ENCODE measurements at places on chromosomes 2 and 18.

- DNase-seq = no peak
Measured at GRCh38 chr18:52439457-52439856, 99.5 kb downstream of the DCC start.

DNA sequence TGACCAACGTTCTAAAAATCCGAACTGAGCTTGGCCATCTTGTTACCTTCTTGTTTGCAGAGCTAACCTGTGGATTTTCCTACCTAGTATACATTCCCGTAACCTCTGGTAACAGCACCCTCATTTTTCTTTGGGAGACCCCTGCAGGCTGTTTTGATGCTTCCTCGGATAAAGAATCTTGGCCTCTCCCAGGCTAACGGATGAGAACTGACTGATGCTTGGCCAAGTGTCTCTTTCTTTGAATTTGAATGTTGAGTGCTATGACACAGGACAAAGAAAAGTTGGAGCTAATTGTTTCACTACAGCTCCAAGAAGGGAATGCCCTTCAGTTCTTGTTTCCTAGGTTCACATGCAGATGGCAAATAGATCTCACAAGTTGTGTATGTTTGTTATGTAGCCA is 19.3 kb upstream of the CAVIN2 start:
- no peak for DNase-seq

DNA sequence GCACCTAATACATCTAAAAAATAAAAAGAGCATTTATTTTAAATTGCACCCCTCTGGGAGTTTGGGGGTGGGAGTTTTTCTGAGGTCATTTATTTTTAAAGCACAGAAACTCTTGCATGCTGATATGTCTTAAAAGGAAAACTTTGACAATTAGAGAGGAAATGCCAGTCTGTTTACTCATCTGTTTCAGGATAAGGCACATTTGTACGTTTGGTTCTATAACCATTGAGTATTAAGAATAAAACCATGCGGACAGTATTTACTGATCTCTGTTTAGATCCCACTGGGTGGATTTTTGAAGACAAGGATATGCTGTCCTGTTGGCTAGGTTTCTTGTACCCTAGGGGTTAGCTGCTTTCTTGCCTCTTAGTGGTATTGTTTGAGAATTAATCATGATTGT is 122.9 kb downstream of the TANC1 start:
- DNase-seq = no peak

DNA sequence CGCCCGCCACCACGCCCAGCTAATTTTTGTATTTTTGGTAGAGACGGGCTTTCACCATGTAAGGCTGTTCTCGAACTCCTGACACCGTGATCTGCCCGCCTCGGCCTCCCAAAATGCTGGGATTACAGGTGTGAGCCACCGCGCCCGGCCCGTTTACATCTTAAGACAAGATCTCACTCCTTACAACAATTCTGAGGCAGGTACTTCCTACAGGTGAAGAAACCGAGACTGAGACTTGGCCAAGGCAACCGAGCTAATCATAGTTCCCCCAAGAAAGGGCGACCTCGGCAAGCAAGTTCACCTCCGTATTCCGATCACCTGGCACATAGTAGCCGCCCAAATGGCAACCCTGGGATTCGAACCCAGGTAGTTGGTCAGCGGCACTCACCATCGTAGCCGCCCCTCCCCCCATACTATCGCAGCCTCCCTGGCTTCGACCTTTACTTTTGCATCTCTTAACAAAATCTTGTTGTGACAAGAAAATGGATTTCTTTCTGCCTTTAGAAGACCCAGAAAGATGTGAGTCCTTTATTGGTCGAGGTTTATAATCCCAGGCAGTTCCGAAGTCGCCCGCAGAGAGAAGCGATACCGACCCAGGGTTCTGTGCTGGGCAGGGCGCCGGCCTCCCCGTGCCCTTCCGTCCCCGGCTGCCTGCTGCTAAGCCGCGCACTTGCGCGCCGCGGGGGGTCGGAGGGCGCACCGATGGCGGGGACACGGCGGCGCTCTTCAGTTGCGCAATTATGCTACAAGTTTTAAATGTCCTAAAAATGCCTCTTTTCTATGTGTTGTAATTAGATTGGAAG is 1.1 kb upstream of the FZD5 start:
- DNase-seq = no peak

GRCh38 chr2:8840475-8841091 is 3.2 kb upstream of the KIDINS220 start:
- no peak for DNase-seq

- DNase-seq = no peak
Measured at GRCh38 chr2:161905389-161906046, 168.5 kb downstream of the DPP4 start.

DNA sequence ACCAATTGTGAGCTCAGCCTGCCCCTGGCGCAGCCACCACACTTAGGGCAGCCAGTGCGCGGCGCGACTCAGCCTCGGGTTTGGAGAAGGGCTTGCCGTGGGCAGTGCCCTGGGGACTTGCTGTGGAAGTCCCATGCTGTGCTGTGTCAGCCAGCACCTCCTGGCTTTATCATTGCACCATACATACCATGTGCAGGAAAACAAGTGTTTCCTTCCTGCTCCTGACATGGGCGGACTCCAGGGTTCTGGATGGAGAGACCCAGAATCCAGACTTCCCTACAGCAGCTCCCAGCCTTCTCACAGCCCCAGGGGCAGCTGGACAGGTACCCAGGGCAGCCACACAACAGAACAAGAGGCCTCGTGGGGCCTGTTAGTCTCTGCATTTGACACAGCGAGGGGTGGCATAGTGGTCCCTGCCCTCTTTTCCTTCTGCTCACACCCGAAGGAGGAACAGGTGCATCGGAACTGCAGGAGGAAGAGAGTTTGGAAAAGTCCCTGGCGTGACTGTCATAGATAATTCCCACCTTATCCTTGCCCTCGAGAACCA is 54.2 kb downstream of the SDC1 start:
- no peak for DNase-seq

GRCh38 chr18:48815179-48815515 is 135.6 kb downstream of the SMAD7 start:
- no peak for DNase-seq

DNA sequence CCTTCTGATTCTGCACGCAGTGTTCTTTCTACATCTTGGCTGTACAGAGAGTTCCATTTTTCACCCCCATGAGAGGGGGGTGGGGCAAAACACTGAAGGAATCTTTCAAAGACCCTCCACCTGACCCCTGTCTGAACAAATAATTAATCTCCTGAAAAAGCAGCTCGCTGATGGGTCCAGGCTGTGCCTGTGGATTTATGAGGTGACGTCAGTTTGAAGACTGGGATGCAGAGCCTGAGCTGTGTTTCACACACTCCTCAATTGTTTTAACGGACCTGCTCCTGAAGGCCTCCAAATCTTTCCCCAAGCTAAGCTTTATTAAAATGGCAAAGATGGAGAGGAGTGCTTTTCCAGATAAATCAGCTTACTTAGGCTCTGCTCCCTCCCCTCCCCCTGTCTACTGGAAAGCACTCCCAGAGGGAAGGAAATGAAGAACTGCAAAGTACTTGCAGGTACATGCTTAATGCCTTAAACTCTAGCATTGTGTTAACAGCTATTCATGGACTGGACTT is 390.2 kb upstream of the TNP1 start:
- DNase-seq = no peak

- DNase-seq = peak; percentile 98
Measured at GRCh38 chr2:10493634-10494281, 45.6 kb upstream of the ODC1 start.

DNA sequence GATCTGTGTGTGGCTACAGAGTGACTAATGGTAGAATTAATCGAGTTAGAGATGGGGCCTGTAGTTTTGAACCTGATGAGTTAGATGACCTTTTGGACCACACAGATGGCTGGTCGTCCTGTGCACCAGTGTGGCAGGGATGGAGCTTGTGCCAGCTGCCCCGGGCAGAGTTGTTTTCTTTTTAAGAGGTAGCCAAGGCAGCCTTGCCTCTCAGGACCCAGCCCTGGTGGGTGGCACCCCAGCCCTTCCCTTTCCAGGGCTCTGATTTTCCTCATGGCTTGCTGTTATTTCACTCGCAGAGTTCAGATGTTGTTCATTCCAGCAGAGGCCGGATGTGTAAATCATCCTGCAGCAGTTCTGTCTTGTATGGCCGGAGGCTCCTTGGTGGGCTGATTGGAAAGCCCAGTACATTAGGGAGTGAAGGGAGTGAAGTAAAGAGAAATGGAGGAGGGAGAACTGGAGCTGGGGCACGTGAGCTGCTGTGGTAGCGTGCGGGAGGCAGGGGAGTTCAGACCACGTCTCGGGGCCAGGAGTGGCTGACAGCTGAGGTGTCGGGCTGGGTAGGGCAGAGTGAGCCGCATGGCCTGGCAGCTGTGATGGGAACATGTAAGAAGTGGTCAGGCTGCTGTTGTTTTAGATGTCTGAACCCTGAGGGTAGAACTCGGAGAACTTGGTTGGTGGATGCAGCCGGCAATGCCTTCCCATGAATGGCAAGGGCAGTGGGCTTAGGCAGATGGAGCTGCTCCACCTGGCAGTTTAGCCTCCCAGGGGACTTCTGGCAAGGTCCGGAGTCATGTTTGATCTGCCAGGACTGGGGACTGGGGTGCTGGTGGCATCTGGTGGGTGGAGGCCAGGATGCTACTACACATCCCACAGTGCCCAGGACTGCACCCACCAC is 28.8 kb downstream of the ASAP2 start:
- DNase-seq = peak; percentile 88

DNA sequence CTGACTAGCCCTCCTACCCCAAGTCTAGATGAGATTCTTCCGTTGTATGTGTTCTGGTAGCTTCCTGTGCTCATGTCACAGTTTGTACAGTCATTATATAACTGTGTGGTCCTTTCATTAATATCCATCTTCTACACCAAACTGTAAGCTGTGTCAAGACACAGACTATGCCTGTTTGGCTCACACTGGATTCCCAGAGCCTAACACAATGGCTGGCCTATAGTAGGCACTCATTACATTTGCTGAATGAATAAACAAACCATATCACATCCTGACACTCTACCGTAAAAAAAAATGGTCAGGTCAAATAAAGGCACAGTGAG is 72.6 kb downstream of the ANKRD44 start:
- no peak for DNase-seq

DNA sequence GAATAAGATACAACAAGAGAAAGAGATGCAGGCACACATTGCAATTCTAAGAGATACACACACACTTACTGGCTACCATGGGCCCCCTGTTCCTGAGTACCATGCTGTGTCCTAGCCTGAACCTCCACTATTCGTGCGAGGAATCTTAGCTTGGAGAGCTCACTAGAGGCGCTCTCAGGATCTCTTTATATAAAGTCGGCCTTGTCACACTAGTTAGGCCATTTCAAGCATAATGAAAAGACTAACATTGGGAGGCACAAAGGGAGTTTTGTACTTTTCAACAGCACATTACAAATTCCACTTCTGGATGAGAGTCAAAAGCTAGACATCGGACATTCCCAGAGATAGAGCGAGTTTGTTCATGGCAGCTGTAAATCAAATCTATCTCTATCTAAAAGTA is 365.2 kb downstream of the DSEL start:
- no peak for DNase-seq

DNA sequence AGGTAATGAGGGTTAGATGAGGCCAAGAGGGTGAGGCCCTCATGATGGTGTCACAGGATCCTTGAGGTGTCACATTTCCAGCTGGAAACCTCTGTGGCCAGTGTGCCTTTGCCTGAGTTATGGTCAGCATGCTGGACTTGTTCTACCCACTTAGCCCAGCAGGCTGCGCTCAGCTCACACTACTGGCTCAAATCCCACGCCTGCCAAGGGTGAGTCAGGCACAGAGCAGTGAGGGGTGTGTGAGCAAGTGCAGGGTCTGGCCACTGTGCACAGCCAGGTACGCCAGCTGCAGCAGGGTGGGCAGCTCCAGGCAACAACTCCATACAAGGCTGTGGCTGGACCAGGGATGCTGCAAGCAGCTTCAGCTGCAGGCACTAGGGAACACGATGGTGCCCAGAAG is 616.6 kb upstream of the FSHR start:
- no peak for DNase-seq

DNA sequence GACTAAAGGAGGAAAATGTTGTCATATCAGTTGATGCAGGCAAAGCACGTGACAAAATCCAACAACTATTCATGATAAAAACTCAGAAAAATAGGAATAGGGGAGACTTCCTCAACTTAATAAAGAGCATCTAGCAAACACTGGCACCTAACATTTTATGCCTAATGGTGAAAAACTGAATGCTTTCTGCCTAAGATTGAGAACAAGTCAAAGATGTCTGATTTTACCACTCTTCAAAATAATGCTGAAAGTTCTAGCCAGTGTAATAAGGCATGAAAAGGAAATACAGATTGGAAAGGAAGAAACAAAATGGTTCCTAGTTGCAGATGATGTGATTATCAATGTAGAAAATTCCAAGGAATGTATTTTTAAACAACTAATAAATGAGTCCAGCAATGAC is 58.4 kb downstream of the SMAD4 start:
- DNase-seq = no peak

GRCh38 chr2:131049150-131049718 is 44.0 kb downstream of the FAM168B start:
- no peak for DNase-seq

- no peak for DNase-seq
Measured at GRCh38 chr2:239581352-239581901, 180.6 kb upstream of the HDAC4 start.

DNA sequence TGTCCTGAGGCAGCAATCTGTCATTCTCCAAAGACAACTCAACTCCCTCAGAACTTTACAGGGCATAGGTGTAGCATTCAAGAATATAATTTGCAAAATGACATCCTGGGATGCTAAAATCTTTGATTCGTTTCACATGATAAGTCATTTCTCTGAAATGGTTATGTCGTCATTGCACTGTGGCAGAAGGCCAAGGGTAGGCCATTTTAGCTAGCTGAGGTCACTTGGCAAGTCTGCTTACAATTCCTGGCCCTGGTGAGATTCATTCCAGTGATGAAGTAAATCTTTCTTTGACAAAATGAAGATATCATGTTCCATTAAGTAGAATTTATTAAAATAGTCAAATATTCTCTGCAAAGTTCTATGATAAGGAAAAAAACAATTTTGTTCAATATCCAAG is 1410.3 kb upstream of the LRRTM1 start:
- DNase-seq = no peak

DNA sequence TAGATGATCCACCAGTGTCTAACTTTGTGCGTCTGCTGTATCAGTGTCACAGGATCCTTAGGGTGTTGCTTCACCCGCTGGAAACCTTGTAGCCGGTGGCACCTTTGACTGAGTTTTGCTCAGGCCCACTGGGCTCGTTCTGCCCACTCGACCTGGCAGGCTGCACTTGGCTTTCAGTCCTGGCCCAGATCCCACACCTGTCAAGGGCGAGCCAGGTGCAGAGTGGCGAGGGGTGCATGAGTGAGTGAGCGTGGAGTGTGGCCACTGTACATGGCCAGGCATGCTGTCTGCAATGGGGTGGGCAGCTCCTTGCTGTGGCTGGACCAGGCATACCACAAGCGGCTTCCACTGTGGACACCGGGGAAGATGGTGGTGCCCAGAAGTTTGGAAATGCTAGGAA is 179.0 kb downstream of the FAM210A start:
- no peak for DNase-seq

- no peak for DNase-seq
Measured at GRCh38 chr2:102000813-102001766, 9.3 kb downstream of the IL1R2 start.

DNA sequence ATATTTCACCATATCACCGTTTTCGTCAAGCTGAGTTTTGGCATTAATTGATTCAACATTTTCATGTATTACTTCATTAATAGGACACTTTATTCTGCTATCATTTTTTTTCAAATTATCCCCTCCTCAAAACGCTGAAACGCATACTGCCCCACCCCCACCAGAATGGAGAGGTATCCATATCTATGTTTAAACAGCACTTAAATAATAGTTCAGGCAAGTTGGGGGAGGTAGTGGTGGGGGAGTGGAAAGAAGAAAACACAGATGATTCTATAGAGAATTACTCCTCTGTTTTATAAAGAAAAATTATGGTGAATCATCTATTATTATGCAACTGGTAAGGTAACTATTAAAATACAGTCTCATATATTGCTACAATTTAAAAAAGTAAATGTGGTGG is 314.4 kb upstream of the ZEB2 start:
- DNase-seq = no peak
